SJSA1 (cell line): ENCODE measurements at places on chromosomes 6 and 20. TPM values are rescaled to one million over a fixed set of nuclear protein-coding genes. Genes with fewer than 3 reads are reported as not detected.

KCNK15 gene
- not detected in 2 replicates for total RNA-seq

DNA sequence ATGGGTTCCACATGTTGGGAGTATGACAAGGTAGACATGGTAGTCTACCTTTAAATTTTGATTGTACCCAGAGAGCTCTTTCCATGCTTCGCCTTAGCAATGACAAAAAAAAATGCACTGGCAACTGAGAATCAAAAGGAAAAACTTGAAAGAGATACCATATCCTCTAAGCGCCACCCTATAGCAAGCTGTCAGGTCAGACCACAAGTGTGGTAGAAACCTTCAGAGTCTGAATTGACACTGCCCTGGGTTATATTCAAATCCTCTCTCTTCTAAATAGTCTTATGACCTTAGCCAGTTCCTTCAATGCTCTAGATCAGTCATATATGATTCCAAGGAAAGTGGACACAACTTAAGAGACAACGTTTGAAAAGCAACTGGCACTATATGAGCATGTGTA lies 45.6 kb upstream of the SMLR1 start:
- DNase-seq: no peak
- H3K4me1 ChIP-seq: peaks cover 22% of the 10 kb centered on the region
- no peaks in the 10 kb centered on the region for H3K36me3 ChIP-seq
- H3K4me3 ChIP-seq: no peak overlapping the region
- H3K27me3 ChIP-seq: no peaks in the 10 kb centered on the region
- no peak overlapping the region for H3K27ac ChIP-seq

CST4 gene
- not detected in 2 replicates for total RNA-seq

- H3K27me3 ChIP-seq: no peaks in the 10 kb centered on the region
- H3K4me3 ChIP-seq: no peak overlapping the region
- peaks cover 6% of the 10 kb centered on the region; the same call in 1 of the 2 replicates for H3K36me3 ChIP-seq
- DNase-seq: no peak
Measured at GRCh38 chr6:8014947-8015346, 49.2 kb downstream of the BLOC1S5 start.

DNA sequence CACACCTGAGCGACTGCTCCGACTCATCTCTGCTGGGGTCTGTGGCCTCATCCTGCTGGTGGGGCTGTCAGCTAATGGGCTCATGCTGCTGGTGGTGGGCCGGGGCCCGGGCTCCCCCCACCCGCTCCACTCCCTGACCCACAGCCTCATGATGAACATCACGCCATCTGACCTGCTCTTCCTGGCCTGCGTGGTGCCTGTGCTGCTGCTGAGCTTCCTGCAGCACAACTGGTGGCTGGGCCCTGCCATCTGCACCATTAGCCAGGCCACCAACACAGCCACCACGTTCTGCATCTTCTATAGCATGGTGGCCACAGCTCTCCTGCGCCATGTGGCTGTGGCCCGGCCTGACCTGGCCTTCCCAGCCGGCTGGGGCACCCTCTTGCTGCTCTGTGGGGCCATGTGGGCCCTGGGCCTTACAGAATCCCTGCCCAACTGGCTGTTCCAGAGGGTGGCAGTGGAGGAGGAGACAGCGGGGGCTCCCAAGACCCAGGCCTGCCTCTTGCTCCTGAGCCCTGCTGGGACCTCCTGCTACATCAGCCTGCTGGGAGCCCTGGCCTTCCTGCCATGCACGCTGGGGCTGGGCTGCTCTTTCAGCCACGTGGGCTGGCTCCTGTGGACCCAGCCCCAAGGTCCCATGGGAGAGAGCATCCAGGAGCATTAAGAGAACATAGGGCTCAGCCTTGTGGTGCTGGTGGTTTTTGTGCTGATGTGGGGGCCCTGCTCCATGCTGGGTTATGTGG lies 39.6 kb downstream of the RAB44 start:
- H3K36me3 ChIP-seq: no peaks in the 10 kb centered on the region
- peaks cover 19% of the 10 kb centered on the region for H3K4me1 ChIP-seq
- H3K4me3 ChIP-seq: no peak overlapping the region

ME1 gene
- 45.8 and 54.7 TPM in 2 replicates for total RNA-seq

GRCh38 chr20:31570735-31571617 lies 34.1 kb upstream of the ID1 start:
- peak overlapping the region; percentile 88 for H3K27ac ChIP-seq
- H3K36me3 ChIP-seq: peaks cover 23% of the 10 kb centered on the region
- no peaks in the 10 kb centered on the region for H3K27me3 ChIP-seq

GRCh38 chr6:53979468-53980067 lies 131.7 kb upstream of the MLIP start:
- H3K36me3 ChIP-seq: no peaks in the 10 kb centered on the region
- H3K4me1 ChIP-seq: peaks cover 20% of the 10 kb centered on the region
- DNase-seq: peak; percentile 44
- no peaks in the 10 kb centered on the region for H3K27me3 ChIP-seq

GRCh38 chr6:74431873-74432580 lies 736.0 kb downstream of the CD109 start:
- DNase-seq: no peak
- H3K4me1 ChIP-seq: no peaks in the 10 kb centered on the region
- H3K27me3 ChIP-seq: no peaks in the 10 kb centered on the region
- H3K4me3 ChIP-seq: no peak overlapping the region

GRCh38 chr6:14857501-14857900 lies 388.4 kb upstream of the JARID2 start:
- no peaks in the 10 kb centered on the region for H3K36me3 ChIP-seq
- no peaks in the 10 kb centered on the region for H3K4me1 ChIP-seq
- no peaks in the 10 kb centered on the region for H3K27me3 ChIP-seq
- no peak overlapping the region for H3K27ac ChIP-seq

DNA sequence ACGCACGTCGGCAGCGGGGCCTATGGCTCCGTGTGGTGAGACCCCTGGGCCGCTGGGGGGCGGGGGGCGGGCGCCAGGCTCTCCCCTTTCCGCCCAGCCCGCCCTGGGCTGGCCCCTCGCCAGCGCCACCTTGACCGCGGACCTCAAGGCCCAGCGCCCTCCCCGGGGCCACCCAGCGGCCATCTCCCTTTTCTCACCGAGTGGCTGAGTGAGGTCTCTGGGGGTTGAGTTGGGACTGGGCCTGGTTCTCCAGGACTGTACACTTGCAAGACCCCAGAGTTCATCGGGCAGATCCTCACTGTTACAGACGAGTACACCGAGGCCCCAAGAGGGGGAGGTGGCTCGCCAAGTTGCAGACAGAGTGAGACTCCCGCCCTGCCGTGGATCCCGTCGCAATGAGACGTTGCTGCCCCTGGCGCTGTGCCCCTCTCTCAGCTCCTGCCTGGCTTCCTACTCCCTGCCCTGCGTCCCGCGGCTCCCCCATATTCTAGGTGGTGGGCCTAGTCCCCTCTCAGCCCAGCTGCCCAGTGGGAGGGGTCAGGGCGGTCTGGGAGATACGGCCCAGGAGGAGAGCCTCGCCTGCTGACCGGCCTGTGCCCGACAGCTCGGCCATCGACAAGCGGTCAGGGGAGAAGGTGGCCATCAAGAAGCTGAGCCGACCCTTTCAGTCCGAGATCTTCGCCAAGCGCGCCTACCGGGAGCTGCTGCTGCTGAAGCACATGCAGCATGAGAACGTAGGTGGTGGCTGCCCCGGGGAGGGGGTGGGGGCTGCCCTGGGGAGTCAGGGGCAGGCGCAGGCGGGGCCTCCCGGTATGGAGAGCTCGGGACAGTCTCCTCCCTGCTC lies 576 bp downstream of the MAPK13 start:
- H3K4me3 ChIP-seq: no peak overlapping the region
- no peaks in the 10 kb centered on the region for H3K27me3 ChIP-seq
- H3K36me3 ChIP-seq: no peaks in the 10 kb centered on the region

DNA sequence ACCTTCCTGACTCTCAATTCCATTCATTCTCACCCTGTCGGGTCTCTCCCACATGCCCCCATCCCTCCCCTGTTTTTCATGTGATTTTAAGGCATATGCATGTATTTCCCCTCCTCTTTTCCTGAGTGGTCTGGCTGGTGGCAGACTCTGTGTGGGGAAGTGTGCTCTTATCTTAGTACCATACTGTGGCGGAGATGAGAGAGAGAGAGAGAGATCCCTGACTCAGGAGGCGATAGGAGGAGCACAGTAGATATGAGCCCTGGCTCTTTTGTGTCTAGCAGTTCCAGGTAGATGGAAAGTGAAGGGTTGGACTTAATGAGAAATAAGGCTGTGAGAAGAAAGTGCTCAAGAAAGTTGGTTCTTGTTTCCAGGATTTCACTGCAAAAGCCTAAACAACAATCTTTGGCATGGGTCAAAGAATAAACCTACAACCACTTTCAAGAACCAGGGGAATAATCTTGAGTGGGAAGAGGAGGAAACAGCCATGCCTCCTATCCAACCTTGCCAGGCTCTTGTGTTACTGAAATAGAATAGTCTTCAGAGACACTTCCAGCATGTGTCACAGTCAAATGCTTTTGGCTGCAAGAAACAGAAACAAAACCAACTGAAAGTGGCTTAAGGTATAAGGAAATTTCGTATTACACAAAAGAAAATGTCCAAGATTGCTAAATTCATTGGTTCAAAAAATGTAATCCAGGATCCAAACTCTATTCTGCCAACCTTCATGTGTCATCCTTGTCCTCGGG lies 123.8 kb upstream of the MYLIP start:
- DNase-seq: no peak
- no peaks in the 10 kb centered on the region for H3K36me3 ChIP-seq
- no peak overlapping the region for H3K4me3 ChIP-seq
- no peak overlapping the region for H3K27ac ChIP-seq
- no peaks in the 10 kb centered on the region for H3K27me3 ChIP-seq

PPP1R10 gene
- 16.8 and 21.0 TPM in 2 replicates for total RNA-seq

- no peak overlapping the region for H3K27ac ChIP-seq
- no peak for DNase-seq
- no peak overlapping the region for H3K4me3 ChIP-seq
Measured at GRCh38 chr20:59342023-59342957, 41.9 kb downstream of the EDN3 start.
